Right cardiac atrium (tissue), 5 donors: ENCODE measurements at places on chromosomes 13 and 19. TPM values are rescaled to one million over a fixed set of nuclear protein-coding genes. Genes with fewer than 3 reads are reported as not detected.

Gene SIGLEC11
- total RNA-seq: 0.64 TPM

DNA sequence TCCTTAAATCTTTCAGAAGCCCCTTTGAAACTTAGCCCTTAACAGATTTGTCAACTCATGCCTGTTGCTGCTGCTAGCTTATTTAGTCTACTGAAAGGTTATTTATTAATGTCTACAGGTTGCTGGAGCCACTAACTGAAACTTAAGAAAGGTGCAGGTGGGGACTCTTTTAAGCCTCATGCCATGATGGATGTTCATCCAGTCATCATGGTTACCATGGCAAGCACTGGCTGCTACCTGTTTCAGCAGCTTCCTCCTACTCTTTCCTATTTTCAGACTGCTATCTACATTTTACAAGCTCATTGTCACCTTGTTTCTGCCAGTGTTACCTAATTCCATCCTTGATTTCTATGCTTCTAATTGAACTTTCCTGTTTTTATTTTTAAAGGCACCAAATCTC lies 27.1 kb downstream of the DGKH start:
- no peak for DNase-seq

Gene COL5A3
- total RNA-seq: 14.4 TPM

GRCh38 chr13:50457415-50458393 lies 385.8 kb downstream of the DLEU7 start:
- DNase-seq: no peak

Gene TTYH1
- total RNA-seq: 2.8 TPM

- no peak for DNase-seq
These were observed 41.4 kb downstream of the ZNF726 start for GRCh38 chr19:23956051-23956450.

DNA sequence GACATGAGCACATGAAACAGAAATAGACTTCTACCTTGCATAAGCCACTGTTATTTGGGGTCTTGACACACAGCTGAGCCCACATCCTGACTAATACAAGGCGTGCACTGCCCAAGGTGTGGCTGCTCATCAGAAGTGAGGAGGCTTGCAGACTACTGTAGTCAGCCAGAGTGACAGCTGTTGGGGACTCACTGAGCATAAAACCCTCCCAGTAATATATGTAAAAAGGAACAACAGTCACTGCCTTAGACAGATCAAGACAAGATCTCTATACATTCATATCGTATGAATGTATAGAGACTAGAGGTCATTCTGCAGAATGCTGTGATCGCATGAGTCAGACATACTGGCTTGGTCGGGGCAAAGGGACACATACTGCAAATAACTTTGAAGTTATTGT lies 4.1 kb upstream of the C1QTNF9B start:
- no peak for DNase-seq

GRCh38 chr19:35346193-35347052 lies 1.3 kb upstream of the FFAR1 start:
- DNase-seq: peak; percentile 48

DNA sequence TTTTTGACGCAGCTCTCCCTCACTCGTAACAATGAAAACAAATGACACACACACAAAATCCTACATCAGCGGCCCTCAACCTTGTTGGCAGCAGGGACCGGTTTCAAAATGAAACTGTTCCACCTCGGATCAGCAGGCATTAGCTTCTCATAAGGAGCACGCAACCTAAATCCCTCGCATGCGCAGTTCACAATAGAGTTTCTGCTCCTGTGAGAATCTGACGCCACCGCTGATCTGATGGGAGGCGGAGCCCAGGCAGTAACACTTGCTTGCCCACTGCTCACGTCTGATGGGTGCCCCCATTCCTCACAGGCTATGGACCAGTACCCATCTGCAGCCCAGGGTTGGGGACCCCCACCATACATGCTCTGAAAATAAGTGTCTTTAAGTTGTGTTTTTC lies 43.4 kb downstream of the DHRS12 start:
- no peak for DNase-seq

DNA sequence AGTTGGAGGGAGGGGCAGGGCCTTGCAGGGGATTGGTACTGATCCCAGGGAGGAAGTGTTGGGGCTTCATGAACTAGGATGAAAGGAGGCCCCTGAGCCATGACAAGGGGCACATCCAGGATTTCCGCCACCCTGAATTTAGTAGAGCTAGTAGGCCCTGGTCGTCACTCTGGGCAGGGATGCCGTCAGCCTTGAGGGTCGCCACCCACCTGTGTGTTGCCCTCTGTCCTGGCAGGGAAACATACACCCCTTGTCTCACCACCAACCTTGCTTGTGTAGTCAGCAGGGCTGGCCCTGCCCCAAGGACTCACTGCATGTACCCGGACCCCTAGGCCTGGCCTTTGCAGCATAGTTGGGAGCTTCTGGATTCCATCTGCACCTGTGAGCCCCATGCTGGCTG lies 9.4 kb upstream of the QTRT1 start:
- no peak for DNase-seq

Gene LGI4
- 27.4 TPM for total RNA-seq

Gene CGB3
- not detected for total RNA-seq

Gene DLEU7
- 0.14 TPM for total RNA-seq

- no peak for DNase-seq
These were observed 4.2 kb downstream of the PDX1 start for GRCh38 chr13:27923794-27924528.

DNA sequence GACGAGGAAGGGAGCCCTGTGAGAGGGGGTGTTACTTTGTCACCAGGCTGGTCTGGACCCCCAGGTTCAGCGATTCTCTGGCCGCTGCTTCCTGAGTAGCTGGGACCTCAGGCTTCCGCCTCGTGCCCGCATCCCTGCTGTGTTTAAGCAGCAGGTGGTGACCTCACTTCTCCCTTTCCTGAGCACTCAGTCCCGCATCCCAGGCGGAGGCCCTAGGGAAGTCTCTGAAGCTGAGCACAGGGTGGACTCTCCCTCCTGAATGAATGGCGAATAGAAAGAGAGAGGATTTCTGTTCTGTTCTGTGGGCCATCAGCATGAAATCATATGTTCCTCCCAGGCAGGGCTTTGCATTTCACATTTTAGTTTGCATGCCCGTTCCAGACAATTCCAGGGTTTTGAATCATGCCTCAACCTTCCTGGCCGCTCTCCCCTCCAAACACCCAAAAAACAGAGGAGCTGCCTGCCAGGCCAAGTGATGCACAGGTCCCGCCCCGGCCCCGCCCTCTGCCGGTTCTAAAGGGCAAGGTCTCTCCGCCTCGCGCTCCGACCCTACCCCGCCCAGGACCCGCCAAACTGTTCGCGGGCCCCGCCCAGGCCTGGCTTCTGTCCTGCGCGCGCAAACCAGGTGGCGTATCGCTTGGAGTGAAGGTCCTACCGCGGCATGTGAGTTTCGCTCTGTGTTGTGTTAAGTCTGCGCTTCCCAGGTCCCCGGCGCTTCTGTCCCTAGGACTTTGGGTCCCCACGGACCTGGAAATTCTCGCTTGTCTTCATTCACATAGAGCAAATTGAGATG lies 35.1 kb upstream of the ZNF808 start:
- peak; percentile 18 for DNase-seq

Gene FGF9
- 11.3 TPM for total RNA-seq

DNA sequence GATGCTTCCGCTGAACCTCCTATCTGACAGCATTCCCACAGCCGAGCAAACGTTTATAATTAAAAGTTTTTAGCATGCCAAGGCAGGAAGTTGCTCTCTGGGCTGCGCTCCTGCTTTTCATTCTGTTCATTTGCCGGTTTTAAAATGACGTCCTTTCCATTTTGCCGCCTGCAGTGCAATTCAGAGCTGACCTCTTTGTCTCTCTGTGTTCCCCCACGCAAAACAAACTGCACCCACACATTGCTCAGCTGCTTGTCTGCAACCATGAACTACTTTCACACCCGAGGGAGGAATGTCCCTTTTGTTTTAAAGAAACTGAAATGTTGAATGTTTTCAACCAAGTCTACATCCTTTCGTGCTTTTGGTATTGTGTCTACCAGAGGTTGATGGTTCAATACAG lies 416.5 kb downstream of the EFNB2 start:
- DNase-seq: no peak

Gene AMH
- total RNA-seq: 0.31 TPM

DNA sequence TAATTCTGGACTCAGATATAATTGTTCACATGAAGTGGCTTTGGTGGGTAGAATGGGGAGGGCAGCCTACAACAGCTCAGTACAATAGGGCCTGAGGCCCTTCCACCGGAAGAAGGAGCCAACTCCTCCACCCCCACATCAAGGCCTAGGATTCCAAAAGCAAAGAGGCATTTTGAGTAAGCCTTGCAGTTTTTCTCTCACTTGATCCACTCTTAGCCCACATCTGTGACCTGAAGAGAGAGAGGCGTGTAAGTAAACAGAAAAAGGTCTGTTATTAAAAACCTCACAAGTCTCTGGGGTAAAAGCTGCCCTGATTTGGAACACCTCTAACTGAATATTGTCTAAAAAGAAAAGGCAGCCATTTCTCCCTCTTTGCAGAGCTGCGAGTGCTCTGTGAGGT lies 214.1 kb upstream of the KL start:
- DNase-seq: no peak

DNA sequence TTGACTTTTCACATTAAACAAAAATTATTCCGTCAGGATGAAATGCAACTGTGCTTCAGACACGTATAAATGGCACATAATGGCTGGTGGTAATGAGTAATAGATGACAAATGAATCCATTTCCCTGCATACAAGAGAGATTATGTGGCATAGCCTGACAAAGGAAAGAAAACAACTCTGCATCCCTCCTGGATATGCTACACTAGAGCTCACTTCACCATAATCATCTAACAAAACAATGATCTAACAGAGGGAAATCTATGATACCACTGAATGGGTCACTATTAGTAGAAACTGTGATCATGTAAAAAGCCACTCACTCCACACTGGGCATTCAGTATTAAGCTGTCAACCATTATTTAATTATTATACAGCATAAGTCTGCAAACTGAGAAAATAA lies 1498.4 kb downstream of the EFNB2 start:
- no peak for DNase-seq

DNA sequence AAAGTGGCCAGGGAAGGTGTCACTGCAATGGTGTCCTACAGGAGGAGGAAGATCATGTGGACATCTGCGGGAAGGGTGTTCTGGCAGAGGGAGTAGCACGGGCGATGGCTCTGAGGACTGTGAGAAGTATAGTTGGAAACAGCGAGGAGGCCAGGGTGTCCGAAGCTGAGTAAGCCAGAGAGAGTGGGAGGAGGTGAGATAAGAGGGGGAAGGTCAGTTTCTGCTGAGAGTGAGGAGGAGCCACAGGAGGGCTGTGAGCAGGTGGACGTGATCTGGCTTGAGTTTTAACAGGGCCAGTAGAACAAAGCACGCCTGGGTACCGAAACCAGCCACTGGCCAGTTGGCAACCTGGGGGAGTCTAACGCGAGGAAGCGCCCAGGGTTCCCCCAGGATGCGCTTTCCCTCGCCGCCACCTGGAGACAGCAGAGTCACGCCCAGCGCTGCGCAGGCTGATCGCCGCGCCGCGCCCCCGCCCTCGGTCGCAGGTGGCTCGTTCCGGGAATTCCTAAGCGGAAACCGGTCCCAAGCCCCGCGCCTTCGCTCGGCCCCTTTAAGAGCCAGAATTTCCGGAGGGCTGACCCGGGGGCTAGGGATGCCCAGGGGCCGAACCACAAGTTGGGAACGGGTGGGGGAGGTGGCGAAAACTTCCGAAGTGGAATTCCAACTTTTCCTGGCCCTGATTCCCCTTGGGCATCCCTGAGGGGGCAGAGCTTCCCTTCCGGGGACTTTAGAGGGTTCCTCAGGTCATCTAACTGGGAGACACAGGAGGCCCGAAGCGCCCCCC lies 1.1 kb upstream of the LSR start:
- peak; percentile 53 for DNase-seq

DNA sequence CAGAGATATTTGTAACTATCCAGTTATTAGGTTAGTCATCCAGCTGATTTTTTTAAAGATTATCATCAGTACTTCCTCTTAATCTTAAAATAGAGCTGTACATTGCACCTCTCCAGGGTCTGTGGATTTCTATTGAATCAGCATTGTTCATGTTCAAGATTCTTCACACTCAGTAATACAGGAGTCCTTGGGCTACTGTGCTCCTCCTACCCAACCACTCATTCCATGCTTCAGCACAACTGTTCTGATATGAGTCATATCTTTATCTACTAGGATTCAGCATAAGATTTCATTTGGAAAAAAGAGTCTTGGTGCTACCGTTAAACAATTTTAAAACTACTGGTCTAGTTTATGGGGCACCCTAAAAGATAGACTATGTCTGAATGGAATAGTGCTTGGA lies 357.8 kb downstream of the DCT start:
- no peak for DNase-seq

Gene SPACA6
- total RNA-seq: 17.0 TPM

- no peak for DNase-seq
These were observed 12.0 kb upstream of the ZNF274 start for GRCh38 chr19:58170860-58171259.

DNA sequence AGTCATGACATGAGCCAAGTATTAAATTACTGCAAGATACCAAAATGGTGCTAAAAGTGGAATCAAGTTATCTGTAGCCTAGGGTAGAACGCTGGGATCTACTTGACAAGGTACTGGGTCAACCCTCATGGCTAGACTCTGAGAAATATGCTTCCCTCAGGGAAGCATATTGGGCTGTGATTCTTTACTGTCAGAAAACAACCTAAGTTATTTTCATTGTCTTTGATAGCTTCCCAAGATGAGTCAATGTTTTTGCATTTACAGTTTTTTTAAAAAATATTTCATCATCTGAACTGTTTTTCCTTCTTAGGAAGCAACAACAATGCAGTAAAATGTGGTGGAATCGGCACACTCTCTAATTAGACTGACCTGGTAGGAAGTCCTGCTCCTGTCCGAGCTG lies 218.0 kb downstream of the RGCC start:
- no peak for DNase-seq

DNA sequence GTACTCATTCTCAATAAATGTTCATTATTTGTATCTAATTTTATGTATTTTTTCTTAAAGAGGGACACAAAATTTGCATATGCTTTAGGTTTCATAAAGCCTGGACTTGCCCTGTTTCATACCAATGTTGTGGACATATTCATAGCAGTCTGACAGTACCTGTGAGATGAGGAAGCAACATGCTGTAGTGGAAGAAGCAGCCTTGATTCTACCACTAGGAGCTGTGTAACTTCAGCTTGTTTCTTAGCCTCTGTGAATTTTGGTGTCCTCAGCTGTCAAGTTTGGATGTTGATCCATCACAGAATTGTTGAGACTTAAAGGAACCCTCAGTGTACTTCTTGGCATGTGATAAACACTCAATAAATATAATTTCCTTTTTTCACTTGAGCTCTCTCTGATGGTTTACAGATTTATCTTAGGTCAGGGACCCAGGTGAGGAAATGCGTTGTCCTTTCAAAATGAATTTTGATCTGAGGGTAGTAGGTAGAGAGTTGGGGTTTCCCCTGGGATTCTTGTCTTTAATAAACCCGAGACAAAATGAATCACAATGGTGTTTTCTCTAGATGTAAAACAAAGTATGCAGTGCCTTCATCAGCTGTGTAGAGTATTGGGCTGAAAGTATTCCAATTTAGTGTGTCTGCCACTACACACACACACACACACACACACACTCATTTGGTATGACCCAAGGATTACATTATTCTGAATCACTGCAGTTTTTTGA lies 152.1 kb downstream of the KCNRG start:
- DNase-seq: no peak

- DNase-seq: no peak
These were observed 5.4 kb downstream of the XAB2 start for GRCh38 chr19:7623725-7624603.
